ENCODE measurements at places on chromosomes 1 and 21.

- peak; percentile 85 for DNase-seq
Measured at GRCh38 chr1:23282957-23283356, 61.1 kb downstream of the HNRNPR start.

DNA sequence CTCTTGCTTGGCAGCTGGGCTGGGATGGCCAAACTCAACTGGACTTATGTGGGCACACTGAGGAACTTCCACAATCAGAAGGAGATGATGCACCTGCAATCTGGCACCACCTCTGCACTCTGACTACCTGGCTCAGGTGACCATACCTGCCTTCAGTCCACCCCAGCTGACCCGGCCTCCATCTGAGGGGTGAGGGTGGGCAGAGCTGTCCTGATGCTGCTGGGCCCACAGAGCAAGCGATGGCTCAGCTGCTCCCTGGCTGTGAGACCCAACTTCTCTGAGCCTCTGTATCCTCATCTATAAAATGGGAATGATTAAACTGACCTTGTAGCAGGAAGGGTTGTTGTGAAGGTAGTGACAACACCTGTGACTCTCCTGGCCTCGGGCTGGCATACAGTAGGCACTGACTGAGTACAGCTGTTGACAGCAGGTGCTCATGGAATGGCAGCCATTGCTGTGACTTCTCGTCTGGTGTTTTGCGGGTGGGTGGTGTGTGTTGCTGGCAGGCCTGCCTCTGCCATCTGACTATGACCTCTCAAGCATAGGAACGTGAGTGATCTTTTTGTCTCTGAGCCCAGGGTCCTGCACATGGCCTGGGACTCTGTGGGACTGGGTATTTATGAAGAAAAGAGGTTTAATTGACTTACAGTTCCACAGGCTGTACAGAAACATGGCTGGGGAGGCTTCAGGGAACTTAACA lies 438.5 kb downstream of the PTPRU start:
- DNase-seq, result no peak

DNA sequence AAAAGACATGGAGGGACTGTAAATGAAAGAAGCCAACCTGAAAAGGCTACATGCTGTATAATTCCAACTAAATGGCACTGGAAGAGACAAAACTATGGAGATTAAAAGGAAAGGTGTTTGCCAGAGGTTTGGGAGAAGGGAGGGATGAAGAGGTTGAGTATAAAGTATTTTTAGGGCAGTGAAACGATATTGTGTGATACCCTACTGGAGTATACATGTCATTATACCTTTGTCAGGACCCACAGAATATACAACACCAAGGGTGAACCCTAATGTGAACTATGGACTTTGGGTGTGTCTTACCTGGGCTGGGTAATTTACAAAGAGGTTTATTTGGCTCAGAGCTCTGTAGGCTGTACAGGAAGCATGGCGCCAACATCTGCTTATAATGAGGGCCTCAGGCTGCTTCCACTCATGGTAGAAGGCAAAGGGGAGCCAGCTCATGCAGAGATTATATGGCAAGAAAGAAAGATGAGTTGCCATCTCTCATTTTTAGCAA lies 73.4 kb downstream of the CD2 start:
- DNase-seq, result no peak

DNA sequence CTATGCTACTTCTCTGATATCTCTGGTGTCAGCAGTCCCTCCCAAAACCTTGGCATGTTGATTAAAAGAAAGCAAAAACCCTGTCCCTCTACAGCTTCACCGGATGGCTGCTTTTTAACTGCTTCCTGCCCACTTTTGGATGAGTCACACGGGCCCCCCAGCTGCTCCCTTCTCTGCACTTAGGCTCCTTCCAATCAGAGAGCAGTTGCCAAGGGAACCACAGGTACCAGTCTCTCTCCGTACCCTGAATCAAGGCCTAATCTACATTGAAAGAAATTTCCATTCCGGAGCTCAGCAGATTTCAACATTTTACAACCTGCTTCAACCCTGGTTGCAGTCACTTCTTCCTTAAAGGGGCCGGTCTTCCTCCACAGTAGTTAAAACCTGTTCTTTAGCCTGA lies 70.6 kb upstream of the GJB5 start:
- DNase-seq, result no peak

DNA sequence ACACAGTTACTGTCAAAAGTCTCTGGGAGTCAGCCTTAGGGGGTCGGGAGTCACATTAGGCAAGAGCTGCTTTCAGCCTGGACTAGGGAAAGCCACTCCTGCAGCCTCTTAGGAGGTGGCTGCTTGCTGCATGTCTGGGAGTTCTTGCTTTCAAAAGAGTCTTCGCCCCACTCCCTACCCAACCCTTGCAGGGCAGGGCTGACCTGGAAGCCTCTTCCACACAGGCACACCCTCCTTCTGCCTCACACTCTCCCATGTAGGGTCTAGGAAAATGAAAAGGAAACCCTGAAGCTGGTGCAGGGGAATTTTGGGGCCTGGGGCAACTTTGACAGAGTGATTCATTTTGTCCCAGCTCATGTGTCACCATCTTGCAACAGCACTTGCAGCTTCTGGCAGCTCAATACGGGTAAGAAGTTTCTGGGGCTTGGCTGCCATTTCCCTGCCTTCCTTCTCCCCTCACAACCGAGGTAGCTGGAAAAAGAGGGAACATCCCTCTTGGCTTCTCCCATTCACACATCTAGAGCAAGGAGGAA lies 37.3 kb downstream of the KCND3 start:
- DNase-seq, result no peak

- no peak for DNase-seq
Measured at GRCh38 chr1:71930511-71930910, 351.8 kb downstream of the NEGR1 start.

DNA sequence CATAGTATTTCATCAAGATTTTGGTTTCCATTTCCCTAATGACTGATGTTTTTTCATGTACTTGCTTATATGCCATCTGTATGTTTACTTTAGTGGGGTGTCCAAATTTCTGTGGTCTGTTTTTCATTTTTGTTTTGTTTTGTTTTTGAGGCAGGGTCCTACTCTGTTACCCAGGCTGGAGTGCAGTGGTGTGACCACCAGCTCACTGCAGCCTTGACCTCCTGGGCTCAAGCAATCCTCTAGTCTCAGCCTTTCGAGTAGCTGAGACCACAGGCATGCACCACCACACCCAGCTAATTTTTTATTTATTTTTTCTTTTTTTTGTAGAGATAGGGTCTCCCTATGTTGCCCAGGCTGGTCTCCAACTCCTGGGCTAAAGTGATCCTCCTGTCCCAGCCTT lies 378.0 kb upstream of the VAMP3 start:
- no peak for DNase-seq

DNA sequence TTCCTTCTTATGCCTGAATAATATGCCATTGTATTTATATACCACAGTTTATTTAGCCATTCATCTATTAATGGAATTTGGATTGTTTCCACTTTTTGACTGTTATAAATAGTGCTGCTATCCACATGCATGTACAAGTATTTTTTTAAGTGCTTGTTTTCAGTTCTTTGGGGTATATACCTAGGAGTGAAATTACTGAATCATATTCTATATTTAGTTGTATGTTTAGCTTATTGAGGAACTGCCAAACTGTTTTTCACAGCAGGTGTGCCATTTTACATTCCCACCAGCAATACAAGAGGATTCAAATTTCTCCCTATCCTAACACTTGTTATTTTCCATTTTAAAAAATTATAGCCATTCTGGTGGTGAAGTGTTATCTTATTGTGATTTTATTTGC lies 7.6 kb upstream of the HJV start:
- DNase-seq, result no peak

DNA sequence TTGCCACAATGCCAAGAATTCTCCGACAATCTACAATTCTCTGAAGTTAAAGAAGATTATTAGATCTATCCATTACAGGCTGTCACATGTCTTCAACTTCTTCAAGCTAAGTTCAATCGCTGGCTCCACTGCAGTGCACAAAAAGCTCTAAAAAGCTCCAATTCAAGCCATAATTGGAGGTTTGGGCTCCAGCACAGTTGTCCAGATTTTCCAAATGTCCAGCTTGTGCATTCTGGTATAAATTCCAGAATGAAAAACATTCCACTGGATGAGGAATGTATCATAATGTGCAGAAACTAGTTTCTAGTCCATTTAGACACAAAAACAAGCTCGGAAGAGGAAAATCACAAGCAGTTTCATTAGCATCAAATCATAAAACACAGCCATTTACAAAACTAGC lies 138.6 kb downstream of the NRIP1 start:
- peak; percentile 2 for DNase-seq

- DNase-seq, result peak; percentile 18
Measured at GRCh38 chr1:184061396-184062003, 10.0 kb downstream of the TSEN15 start.

DNA sequence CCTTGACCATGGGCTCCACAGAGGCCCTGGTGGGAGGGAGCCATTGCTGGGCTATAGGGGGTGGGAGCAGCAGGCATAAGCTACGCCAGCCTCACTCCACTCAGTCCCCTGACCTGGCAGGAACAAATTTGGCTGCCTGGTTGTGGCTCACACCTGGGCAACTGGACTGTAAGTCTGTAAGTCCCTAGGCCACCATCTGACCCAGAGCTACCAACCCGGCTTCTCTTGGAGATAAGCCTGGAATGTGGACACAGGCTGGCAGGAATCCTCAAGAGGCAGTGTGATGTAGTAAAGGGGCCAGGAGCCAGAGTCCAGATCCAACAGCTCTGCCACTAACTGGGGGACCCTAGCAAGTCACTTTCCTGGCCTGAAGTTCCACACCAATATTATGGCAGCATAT lies 11.4 kb downstream of the NCF2 start:
- no peak for DNase-seq

GRCh38 chr1:193109619-193110018 lies 4.4 kb upstream of the GLRX2 start:
- DNase-seq, result no peak

DNA sequence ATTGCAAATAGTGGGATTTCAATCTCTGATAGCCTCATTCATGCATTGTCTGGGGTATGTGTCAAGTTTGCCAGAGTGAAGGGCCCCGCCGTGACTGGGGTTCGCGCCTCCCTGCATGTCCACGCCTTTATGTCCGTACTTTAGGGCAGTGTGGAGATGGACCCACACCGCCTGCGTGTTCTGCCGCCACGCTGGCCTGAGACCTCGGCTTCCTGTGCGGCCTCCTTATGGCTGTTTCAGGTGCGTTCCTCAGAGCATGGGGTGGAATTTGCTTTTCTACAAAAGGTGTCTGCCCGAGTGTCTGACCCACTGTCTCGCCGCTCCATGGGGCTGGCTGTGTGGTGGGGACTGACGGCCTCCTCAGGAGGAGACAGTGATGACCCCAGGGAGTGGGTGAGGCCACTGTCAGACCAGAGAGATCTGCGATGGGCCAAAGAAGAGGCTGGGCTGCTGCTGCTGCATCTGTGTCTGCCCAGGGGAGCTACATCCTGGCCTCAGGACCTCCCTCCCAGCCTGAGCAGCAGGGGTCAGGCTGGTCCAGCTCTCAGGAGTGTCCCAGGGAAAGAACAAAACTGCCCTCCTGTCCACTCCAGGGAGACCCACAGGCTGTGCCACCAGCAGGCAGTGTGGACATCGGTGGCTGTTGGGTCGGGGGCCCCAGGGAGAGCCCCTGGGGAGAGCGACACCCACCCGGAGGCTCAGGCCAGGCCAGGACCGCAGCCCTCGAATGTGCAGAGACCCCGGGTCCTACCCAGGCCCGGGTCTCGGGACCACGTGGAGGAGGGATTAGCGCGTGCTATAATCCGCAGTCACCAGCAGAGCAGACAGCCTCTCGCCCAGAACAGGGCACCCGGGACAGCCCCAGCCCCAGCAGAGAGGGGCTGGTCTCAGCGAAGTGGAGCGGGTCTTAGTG lies 9.8 kb upstream of the SLC19A1 start:
- no peak for DNase-seq

DNA sequence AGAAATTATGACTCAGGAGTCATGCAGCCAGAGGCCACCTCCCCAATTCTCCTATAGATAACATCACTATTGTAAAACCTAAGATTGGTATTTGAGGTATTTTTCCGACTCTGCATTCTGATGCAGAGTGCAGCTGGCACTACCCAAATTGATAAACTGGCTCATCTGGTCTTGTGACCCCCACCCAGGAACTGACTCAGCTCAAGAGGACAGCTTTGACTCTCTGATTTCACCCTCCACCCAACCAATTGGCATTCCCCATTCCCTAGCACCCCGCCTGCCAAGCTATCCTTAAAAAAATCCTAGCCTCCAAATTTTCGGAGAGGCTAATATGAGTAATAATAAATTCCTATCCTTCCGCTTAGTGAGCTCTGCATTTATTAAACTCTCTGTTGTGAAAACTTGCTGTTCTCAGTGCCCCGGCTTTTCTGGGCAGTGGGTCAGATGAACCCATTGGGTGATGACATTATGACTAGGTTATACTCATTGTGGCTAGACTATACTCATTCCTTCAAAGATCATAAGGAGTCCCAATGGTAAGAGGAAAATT lies 39.4 kb upstream of the EPS15 start:
- peak; percentile 89 for DNase-seq

- DNase-seq, result no peak
Measured at GRCh38 chr21:27636656-27637055, 669.8 kb upstream of the ADAMTS5 start.

GRCh38 chr1:21323091-21323490 lies 32.8 kb upstream of the ECE1 start:
- DNase-seq, result peak; percentile 63

- DNase-seq, result no peak
Measured at GRCh38 chr1:226408285-226409184, 642 bp upstream of the PARP1 start.

DNA sequence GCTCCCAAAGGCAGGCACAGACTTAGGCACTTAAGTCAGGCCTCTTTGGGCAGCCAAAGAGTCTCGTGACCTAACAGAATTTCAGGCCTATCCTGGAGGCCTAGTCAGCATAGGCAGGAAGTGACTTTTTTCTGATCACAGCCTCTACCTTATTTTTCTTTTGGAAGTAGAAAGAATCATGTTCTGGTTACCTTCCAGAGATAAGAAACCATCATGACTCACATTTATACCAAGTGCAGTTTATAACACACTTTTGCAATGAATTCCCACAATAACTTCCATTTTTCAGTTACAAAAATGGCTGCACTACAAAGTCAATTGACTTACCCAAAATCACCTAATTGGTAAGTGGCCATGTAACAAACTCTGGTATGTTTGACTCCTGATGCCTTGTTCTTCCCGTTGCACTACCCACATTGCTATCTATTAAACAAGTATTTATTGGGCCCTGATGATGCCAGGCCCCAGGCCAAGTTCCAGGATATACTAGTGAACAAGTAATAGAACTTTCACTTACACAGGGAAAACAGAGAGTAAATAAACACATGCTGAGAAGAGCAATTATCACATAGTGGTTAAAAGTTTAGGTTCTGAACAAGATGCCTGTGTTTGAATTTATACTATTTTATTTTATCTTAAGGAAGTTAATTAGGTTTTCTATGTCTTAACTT lies 74.3 kb downstream of the SH3GLB1 start:
- peak; percentile 53 for DNase-seq

- DNase-seq, result no peak
Measured at GRCh38 chr1:231518485-231519034, 9.9 kb upstream of the TSNAX start.

- peak; percentile 23 for DNase-seq
Measured at GRCh38 chr1:241518476-241519307, 863 bp downstream of the FH start.

GRCh38 chr21:35405981-35406380 lies 356.9 kb upstream of the RUNX1 start:
- DNase-seq, result no peak

- DNase-seq, result no peak
Measured at GRCh38 chr21:41866274-41866809, 12.8 kb downstream of the PRDM15 start.

- no peak for DNase-seq
Measured at GRCh38 chr1:246338098-246338497, 169.0 kb downstream of the SMYD3 start.
